Common myeloid progenitor, CD34-positive (primary cell): ENCODE measurements at places on chromosomes 6 and 20.
A peak's percentile ranks its signal among the peaks of the same experiment; 100 is the strongest.

DNA sequence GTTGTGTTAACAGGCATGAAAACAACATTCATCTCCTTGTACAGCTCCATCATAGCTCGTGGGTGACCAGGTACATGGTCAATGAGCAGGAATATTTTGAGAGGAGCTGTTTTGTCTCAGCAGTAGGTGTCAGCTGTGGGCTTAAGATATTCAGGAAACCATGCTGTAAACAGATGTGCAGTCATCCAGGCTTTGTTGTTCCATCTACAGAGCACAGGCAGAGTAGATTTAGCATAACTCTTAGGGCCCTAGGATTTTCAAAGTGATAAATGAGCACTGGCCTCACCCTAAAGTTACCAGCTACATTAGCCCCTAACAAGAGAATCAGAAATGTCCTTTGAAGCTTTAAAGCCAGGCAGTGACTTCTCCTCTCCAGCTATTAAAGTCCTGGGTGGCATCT lies 154.2 kb downstream of the BTBD9 start:
- no peak overlapping the region for H3K27ac ChIP-seq
- H3K27me3 ChIP-seq: no peaks in the 10 kb centered on the region
- peaks cover 3% of the 10 kb centered on the region for H3K4me1 ChIP-seq
- no peak overlapping the region for H3K4me3 ChIP-seq
- no peak for DNase-seq
- H3K36me3 ChIP-seq: no peaks in the 10 kb centered on the region

- peaks cover 10% of the 10 kb centered on the region for H3K4me1 ChIP-seq
- H3K4me3 ChIP-seq: no peak overlapping the region
- H3K27me3 ChIP-seq: no peaks in the 10 kb centered on the region
- H3K27ac ChIP-seq: no peak overlapping the region
- H3K36me3 ChIP-seq: no peaks in the 10 kb centered on the region
Observed at GRCh38 chr6:14270925-14271788, 153.6 kb downstream of the CD83 start.

DNA sequence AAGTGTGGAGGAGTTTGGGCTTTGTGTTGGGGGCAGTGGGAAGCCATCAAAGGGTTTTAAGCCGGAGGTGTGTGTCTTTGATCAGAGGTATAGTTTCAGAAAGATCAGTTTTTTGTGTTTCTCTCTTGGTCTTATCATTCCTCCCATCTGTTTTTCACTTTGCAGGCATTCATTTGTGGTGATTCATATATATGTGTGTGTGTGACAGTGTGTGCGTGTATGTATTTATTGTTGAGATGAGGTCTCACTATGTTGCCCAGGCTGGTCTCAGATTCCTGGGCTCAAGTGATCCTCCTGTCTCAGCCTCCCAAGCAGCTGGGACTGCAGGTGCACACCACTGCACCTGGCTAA lies 11.1 kb upstream of the SERINC3 start:
- peak overlapping the region; percentile 89 for H3K4me3 ChIP-seq
- no peaks in the 10 kb centered on the region for H3K36me3 ChIP-seq
- no peaks in the 10 kb centered on the region for H3K27me3 ChIP-seq
- peaks cover 21% of the 10 kb centered on the region for H3K4me1 ChIP-seq
- peak overlapping the region; percentile 81 for H3K27ac ChIP-seq

DNA sequence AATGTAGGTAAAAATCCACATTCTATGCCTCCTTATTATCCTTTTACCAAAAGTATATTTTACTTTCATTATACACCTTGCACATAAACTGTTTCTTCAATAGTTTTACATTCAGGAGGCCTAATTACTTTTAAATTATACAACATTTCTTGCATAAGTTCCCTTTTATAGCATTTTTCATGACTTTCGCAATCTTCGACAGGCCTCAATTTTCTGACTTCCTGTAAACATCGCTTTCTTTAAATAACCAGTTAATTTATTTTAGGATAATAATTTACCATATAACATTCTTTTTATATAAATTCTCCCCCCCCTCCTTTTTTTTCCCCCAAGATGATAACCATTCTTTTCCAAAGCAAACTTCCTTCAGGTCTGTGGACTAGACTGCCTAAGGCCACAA lies 9.2 kb downstream of the SLC35A1 start:
- peak overlapping the region; percentile 25 for H3K27ac ChIP-seq
- no peak overlapping the region for H3K4me3 ChIP-seq
- peak; percentile 46 for DNase-seq
- H3K4me1 ChIP-seq: no peaks in the 10 kb centered on the region
- no peaks in the 10 kb centered on the region for H3K27me3 ChIP-seq

DNA sequence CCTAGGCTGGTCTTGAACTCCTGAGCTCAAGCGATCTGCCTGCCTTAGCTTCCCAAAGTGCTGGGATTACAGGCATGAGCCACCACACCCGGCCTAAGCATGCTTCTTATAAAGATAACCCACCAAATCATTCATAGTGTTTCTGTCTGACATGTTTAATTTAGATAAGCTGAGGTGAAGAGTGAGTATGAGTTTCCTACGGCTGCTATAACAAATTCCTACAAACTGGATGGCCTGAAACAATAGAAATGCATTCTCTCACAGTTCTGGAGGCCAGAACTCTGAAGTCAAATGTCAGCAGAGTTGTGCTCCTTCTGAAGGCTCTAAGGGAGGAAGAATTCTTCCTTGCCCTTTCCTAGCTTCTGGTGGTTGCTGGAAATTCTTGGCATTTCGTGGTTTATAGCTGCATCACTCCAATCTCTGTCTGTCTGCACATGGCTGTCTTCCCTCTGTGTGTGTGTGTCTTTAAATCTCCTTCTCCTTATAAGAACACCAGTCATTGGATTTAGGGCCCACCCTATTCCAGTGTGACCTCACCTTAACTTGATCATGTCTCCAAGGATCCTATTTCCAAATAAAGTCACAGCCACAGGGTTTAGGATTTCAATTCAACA lies 29.9 kb downstream of the MAPK13 start:
- no peak overlapping the region for H3K4me3 ChIP-seq
- no peak overlapping the region for H3K27ac ChIP-seq
- no peak for DNase-seq
- no peaks in the 10 kb centered on the region for H3K36me3 ChIP-seq
- no peaks in the 10 kb centered on the region for H3K27me3 ChIP-seq
- H3K4me1 ChIP-seq: no peaks in the 10 kb centered on the region

DNA sequence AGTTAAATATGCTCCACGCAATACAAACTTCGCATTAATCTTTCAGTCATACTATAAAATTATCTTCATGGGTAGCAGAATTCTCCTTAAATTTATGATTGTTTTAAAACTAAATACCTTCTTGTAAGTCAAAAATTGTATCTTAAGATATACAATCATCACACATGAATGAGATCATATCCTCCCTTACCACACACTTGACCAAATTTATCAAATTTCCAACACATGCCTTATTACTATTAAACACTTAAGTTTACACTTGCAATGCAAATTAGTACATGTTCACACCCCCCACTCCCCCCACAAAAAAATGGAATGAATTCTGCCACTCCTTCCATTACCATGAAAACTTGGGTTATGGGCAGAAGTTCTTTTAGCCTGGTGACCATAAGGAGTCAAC lies 13.8 kb downstream of the RANBP9 start:
- DNase-seq: no peak
- H3K4me1 ChIP-seq: peaks cover 35% of the 10 kb centered on the region
- no peak overlapping the region for H3K4me3 ChIP-seq
- H3K27ac ChIP-seq: no peak overlapping the region

DNA sequence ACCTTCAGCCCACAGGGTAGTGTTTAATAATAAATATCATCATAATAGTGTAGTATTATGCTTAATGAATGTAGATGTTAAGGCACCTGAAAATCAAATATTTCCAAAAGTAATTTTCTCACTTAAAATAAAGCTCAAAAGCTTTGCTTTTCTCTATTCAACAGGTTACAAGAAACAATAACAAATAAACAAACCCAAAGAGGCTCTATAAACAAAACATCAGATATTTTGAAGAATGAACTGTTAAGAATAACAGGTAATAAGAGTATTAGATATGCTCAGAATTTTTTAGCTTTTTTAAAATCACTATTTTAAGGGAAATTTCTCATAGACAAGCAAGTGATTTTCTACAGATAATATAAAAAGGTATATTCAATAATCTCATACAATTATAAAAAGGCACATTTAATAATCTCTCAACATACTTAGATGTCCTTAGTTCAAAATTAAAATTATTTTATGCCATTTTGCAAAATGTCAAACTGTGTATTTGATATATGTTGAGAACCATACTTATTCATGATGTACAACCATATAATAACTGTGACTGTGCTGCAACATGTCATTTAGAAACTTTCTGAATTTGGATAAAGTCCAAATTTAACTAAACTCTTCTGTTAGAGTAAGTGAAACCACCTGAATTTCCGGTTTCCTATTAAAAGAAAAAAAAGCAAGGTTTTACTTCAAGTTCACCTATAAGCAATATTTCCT lies 35.8 kb downstream of the PHIP start:
- no peaks in the 10 kb centered on the region for H3K27me3 ChIP-seq
- DNase-seq: no peak
- H3K4me1 ChIP-seq: no peaks in the 10 kb centered on the region
- peaks cover 26% of the 10 kb centered on the region for H3K36me3 ChIP-seq
- H3K4me3 ChIP-seq: no peak overlapping the region

- H3K36me3 ChIP-seq: peaks cover 36% of the 10 kb centered on the region
- no peak for DNase-seq
- no peaks in the 10 kb centered on the region for H3K27me3 ChIP-seq
- no peaks in the 10 kb centered on the region for H3K4me1 ChIP-seq
- H3K27ac ChIP-seq: no peak overlapping the region
Observed at GRCh38 chr6:127288705-127289104, 22.0 kb downstream of the RNF146 start.

- DNase-seq: peak; percentile 91
- H3K27ac ChIP-seq: no peak overlapping the region
- peaks cover 72% of the 10 kb centered on the region for H3K4me1 ChIP-seq
- H3K27me3 ChIP-seq: no peaks in the 10 kb centered on the region
- no peaks in the 10 kb centered on the region for H3K36me3 ChIP-seq
Observed at GRCh38 chr6:6696867-6697531, 108.5 kb downstream of the LY86 start.

- no peaks in the 10 kb centered on the region for H3K27me3 ChIP-seq
- peaks cover 3% of the 10 kb centered on the region for H3K36me3 ChIP-seq
- H3K27ac ChIP-seq: peak overlapping the region; percentile 12
- no peak overlapping the region for H3K4me3 ChIP-seq
- H3K4me1 ChIP-seq: peaks cover 15% of the 10 kb centered on the region
- DNase-seq: peak; percentile 66
Observed at GRCh38 chr20:36491901-36492617, 49.3 kb upstream of the MYL9 start.

DNA sequence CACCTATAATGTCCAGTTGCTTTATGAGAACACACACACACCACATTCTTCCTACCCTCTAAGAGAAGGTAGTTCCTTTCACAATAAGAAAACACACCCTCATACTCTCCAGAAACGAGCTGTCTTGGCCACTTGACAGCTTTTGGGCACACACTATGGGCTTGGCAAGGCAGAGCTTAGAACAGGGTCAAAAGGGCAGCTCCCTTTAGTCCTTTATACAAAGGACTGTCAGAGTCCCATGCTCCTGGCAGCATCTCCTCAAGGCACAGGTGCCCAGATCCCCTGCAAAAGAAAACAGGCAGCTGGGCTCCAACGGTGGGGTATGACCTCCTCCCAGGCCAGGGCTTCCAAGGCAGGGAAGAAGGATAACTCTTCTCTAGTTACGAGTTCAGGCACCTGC lies 4.9 kb upstream of the LYRM2 start:
- no peak for DNase-seq
- no peaks in the 10 kb centered on the region for H3K27me3 ChIP-seq

DNA sequence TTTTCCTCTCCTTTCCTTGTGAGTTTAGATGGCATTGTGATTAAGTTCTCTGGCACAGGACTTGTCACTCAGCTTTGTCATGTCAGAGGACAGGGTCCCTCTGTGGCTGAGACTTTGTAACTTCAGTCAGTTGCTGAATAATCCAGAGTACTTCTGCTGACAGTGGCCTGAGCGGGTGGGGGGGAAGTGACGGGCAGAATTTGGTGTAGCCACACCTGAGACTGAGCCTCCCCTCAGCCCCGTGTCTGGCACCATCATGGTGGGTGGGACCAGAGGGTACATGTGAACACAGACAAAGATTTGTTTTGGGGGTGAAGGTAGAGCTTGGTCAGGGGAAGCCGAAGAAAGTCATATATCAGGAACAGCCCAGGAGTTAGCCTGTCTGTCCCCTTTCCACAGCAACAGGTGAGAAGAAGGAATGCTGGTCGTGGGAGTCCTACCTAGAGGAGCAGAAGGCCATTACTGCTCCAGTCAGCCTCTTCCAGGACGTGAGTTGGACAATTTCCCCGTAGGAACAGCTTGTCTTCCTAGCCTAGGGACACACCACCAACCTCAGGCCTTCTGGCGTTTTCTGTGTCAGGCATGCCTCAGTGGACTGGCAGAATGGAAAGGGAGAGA lies 20.9 kb downstream of the L3MBTL1 start:
- no peaks in the 10 kb centered on the region for H3K27me3 ChIP-seq
- no peak overlapping the region for H3K4me3 ChIP-seq
- no peak for DNase-seq
- H3K4me1 ChIP-seq: no peaks in the 10 kb centered on the region
- no peak overlapping the region for H3K27ac ChIP-seq
- H3K36me3 ChIP-seq: peaks cover 2% of the 10 kb centered on the region

DNA sequence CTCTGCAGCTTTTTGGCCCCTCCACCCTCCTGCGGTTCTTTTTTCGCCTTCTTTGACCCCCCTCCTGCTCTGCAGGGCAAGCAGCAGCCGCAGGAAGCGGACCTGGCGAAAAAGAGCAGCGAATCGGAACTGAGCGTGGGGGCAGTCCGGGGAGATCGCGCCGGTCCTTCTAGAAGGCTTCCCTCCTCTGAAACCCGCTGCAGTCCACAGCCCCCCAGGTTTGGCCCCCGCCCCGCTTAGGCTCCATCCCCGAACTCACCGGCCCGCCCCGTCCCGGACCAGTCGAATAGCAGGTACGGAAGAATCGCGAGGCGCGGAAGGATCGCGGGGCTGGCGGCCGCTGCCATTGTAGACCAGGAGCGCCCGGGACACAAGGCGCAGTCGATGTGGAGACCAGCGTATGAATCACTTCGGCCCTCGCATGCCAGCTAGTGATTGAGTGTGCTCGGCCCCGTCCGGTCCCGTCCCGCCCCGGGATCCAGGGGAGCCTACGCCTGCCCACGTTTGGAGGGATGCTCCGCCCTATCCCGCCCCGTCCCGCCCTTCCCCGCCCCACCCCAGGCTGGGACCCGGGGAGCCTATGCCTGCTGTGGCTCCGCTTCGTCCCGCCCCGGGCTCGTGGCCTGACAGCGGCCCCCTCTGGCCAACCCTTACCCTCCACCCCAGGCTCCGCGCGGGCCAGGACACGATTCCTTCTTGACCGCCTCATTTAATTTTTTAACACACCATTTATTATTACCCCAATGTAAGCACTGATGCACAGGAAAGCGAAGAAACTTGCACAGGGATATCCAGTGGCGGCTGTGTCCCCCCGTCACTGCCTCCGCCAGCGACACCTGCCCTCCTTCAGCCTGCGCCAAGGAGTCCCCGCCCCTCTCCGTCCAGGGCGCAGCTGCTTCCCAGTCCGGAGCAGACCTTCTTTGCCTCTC lies at the start of gene ULBP3:
Gene ULBP3, minus strand, starts transcription at position 402 of the 929 bp plus-strand sequence. Its CDS starts 55 bp downstream, at position 347.
- H3K4me1 ChIP-seq: no peaks in the 10 kb centered on the region
- peak within 1 kb of the TSS; percentile 68 for H3K4me3 ChIP-seq
- H3K27me3 ChIP-seq: no peaks in the 10 kb centered on the region
- peak; percentile 72 for DNase-seq
- no peak within 1 kb of the TSS for H3K27ac ChIP-seq
